Dorsolateral prefrontal cortex (tissue), 122 donors: ENCODE measurements at places on chromosomes 7 and 10. TPM values are rescaled to one million over a fixed set of nuclear protein-coding genes. Genes with fewer than 3 reads are reported as not detected.

The ANKRD30A gene
- not detected for total RNA-seq

The IQUB gene
- 5.2 TPM for total RNA-seq

The GRID1 gene
- total RNA-seq = 53.5 TPM

The FGFBP3 gene
- 4.1 TPM for total RNA-seq

The TMEM139 gene
- 0.67 TPM for total RNA-seq

The RET gene
- 10.5 TPM for total RNA-seq

The WNT16 gene
- total RNA-seq = 1.8 TPM

The VAX1 gene
- total RNA-seq = 3.7 TPM

The NPSR1 gene
- total RNA-seq = 0.73 TPM

The AOC1 gene
- not detected for total RNA-seq

The SHTN1 gene
- total RNA-seq = 113 TPM

The ZNF804B gene
- 2.4 TPM for total RNA-seq

The INSIG1 gene
- 84.5 TPM for total RNA-seq

The CFAP70 gene
- total RNA-seq = 8.3 TPM

The TPST1 gene
- total RNA-seq = 39.3 TPM

The MET gene
- total RNA-seq = 8.7 TPM
